Naive B cell (primary cell): ENCODE measurements at places on chromosomes 5 and 9.

GRCh38 chr5:116044073-116044472, 11.8 kb downstream of the ARL14EPL start:
- DNase-seq: no peak

- DNase-seq: no peak
Observed at GRCh38 chr5:181035991-181036815, 3.9 kb upstream of the BTNL9 start.

- no peak for DNase-seq
Observed at GRCh38 chr9:124680049-124680448, 91.1 kb downstream of the NR6A1 start.

- no peak for DNase-seq
Observed at GRCh38 chr5:133396187-133396741, 216.1 kb downstream of the FSTL4 start.
